ENCODE measurements at places on chromosomes 7 and 10. TPM values are rescaled to one million over a fixed set of nuclear protein-coding genes. Genes with fewer than 3 reads are reported as not detected.

DNA sequence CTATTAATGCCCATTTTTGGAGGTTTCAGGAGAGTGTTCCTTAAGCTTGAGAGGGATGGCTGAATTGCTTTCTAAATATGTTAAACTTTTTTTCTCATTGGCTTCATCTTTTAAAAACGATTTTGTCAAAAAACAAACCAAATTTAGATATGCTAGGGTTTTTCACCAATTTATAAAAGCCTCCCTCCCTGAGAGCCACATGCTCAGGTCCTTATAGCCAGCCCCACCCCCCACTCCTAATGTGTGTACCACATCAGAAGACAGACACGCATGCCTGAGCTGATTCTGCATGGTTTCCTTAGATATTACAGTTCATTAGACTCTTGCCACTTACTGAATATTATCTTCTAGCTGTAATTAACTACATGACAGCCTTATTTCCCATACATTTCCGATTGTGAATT is 2.0 kb downstream of the CUL1 start:
- DNase-seq = peak; percentile 41

- no peak for DNase-seq
These were observed 15.1 kb downstream of the RNF216 start for GRCh38 chr7:5766321-5766761.

DNA sequence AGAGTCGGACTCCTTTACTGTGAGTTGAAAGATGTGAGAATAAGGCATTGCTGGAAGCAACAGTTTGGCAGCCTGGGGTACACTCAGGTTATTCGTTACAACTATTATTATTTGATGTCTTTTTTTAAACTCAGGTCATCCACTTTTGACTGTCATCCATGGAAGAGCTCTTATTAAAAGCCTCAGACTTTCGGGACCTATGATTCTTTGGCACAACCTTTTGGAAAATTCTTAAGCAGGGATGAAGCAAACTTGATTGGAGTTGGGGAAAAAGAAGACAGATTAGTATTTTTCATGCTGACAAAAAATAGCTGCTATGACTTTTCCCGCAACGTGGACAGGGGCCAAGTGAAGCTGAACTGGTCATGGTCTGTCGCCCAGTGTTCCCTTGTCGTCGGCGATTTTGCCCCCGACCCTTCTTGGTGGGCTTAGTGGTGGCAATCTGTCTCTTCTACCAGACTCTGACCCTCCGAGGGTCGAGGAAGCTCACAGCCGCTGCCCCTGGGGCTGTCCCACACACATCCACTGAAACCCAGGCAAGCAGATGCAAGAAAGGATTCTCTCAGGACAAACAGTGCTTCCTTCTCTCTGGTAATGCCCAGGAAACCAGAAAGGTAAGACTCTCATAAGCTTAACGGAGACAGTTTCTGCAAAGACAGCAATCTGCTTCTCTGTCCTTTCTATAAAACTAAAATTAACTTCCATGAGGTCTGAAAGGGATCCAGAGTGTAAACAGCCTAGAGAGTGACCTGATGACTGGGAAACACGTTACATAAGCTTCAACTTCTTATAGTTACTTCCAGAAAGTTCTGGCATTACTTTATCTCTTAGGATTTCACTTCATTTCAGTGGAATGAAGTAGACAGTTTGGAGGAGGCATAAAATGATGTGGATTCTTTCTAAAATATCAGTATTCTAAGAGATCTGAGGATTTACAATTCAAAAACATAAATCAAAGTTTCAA is 1.0 kb downstream of the CPED1 start:
- DNase-seq = no peak

Gene LRRC18
- 2.1 TPM for polyA plus RNA-seq

Gene FOXI2
- not detected for polyA plus RNA-seq

DNA sequence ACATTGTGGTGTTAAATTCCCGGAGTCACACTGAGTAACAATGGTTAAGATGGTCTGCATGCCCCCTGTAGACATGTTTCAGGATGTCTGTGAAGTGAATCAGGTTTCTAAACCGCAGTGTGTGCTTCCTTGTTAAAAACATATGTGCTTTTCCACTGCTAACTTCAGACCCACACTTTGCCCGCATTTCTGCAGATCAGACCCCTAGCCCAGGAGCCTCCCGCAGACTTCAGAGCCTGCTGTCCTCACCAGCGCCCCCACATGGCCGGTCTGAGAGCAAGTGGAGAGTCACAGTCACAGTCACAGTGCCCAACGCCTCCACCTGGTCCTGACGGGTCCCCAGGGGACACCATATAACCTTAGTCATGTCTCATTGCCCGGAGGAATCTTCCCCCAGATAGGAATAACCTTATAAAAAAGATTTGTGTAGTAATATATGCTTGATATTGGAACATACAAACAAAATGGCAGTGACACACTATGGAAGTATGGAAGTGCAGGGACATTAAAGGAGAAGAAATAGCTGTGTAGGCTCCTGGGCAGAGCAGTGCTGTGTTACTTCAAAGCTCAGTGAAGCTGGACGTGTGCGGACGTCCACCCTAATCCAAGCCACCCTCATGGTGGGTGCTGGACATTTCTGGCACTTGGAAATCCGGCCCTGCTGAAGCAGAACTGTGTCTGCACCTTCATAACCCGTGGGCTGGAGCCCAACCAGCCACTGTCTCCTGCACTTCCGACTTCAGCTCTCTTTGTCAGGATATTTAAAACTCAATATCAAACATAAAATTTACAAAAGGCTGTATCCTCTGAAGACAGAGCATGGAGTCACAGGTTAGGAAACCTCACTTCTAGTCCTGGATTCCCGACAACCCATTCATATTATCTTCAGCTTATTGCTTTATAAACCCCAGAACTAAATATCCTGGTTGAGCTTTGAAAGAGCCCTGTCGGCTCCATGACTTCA is 29.0 kb downstream of the GSTO2 start:
- no peak for DNase-seq

Gene ZNF12
- polyA plus RNA-seq = 37.8 TPM

DNA sequence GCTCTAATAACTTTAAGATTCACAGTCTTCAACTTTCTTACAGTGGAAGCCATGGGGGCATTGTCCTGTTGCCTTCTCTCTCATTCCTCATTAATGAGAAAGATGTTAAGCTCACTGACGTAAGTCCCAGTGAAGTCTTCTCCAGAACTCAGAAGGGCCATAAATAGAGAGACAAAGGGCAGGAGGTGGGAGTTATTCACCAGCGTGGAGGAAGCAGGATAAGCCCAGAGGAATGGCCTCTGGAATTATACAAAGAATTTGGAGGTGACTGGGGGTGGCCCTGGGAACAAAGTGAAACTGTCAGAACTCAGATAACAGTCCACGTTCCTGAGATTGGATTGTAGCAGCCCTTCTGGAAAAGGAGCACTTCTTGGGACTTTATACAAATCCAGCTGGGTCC is 52.4 kb downstream of the SORBS1 start:
- no peak for DNase-seq

GRCh38 chr10:30562787-30563186 is 66.8 kb downstream of the LYZL2 start:
- DNase-seq = no peak

DNA sequence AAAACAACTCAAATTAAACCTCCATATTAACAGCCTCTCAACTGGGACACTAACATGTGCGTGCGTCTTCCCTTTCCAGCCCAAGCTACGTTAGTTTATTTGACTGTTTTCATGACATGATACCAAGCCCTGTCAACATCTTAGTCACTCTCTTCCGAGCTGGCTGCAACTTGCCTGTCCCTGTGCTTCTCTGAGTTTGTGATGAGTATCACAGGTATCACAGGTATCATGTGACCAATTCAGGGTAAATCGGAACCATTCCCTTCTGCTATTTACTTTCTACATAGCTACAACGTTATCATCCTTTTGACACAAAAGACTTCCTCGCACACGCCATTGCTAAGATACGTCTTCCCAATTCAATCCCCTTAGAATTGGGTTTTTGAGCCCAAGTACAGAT is 70.2 kb downstream of the CAV1 start:
- no peak for DNase-seq

DNA sequence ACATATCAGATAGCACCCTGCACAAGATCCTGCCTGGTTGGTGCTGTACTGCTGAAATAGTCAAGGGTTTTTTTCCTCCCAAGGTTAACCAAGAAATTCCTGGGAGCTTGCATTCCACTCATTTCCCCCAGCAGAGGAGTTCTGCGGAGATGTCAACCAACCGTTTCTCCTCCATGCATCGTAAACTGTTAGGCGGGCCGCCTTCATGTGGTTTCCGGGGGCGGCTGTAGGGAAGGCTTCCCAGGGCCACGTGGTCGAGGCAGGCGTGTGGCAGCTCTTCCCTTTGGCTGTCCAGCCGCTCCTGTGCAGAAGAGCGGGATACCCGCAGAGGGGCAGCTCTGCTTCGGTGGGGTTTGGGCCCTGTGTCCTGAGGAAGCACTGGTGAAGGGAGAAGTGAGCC is 113.7 kb downstream of the RGS10 start:
- DNase-seq = peak; percentile 48

Gene GRM8
- polyA plus RNA-seq = 0.45 TPM

Gene PRSS37
- 0.34 TPM for polyA plus RNA-seq

Gene PLAU
- 1.6 TPM for polyA plus RNA-seq

DNA sequence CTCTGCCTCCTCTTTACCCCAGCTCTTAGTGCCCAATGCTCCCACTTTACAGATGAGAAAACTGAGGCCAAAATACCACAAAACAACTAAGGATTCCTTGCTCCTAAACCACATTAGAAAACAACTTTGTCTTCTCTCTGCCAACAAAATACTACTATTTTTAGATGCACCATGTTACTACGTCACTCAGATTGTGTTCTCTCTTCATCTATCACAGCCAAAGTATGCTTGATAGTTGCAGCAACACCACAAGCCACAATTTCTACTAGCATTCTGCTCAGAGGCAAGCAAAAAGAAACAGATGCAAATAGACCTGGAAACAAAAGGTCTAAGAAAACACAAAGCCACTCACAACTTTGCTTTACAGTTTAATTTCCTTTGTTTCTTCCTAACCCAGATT is 3.3 kb upstream of the PDE1C start:
- no peak for DNase-seq

DNA sequence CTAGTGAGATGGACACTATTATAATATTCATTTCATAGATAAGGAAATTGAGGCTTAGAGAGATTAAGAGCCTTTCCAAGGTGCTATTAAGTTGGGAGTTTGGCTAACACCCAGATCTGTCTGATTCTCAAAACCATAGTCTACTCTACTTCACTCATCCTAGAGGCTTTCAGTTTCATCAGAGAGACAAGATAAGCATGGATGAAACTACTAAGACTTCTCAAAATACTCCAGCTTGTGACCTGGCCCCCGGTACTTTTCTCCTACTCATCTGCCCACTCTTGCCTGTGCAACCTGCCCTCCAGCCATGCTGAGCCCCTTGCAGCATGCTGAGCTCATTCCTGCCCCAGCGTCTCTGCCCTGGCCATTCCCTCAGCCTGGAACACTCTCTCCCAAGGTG is 12.2 kb upstream of the SLC35B4 start:
- DNase-seq = no peak

DNA sequence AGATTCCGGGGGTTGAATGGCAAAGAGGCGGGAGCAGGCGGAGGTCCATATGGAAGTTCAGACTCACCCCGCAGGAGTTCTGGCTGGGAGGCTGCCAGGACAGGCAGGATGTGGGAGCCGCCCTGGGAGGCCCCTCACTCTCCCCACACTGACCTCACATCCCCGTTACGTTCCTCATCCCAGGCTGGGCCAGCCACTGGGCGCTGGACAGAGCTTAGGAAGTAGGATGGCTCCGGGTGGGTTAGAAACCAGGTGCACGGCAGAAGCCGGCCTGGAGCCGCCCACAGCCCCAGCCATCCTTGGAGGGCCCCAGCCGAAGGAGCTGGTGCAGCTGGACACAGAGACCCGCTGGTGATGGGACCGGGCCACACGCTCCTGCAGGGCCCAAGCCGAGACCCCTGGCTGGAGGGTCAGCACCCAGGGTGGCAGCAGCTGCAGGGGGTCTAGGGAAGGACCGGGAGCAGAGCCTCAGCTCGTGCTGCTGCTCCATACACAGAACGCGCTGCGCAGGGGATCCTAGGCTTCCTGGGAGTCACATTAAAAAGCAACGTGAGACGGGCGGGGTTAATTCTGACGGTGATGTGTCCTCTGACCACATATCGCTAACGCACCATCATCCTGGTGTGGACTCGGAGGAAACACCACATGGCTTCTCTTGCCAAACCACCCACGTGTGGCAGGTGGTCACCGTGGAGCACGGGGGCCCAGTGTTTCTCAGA is 98.6 kb upstream of the DIP2C start:
- DNase-seq = no peak

GRCh38 chr10:95177429-95177828 is 16.6 kb upstream of the ACSM6 start:
- no peak for DNase-seq

Gene PHYHIPL
- 0.50 TPM for polyA plus RNA-seq

- DNase-seq = no peak
These were observed 433.0 kb downstream of the PAXIP1 start for GRCh38 chr7:154569916-154570315.

- peak; percentile 80 for DNase-seq
These were observed 201.3 kb downstream of the JCAD start for GRCh38 chr10:29857843-29858701.

Gene SSMEM1
- 0.18 TPM for polyA plus RNA-seq

DNA sequence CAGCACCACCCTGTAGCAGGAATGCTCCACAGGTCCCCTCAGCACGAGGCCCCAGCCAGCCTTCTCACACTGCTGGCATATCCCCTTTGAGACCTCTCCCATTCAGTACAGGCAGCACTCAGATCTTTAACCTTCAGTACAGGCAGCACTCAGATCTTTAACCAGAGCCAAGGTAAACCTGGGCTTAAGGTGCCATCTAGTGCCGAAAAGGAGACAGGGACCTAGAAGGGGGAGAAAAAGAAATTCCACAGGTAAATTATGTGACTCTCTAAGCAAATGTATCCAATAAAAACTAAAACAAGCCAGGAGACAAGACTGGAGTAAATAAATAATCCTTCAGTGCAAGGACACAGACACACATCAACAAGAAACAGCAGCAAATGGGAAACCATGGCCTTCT is 358.6 kb downstream of the PTPRN2 start:
- no peak for DNase-seq

GRCh38 chr10:118986815-118987790 is 42.4 kb upstream of the NANOS1 start:
- DNase-seq = no peak

Gene PVRIG
- 6.8 TPM for polyA plus RNA-seq

GRCh38 chr7:98514211-98515031 is 102.7 kb upstream of the NPTX2 start:
- DNase-seq = no peak

Gene CDC14C
- not detected for polyA plus RNA-seq

GRCh38 chr7:150877536-150877935 is 25.2 kb downstream of the AOC1 start:
- DNase-seq = no peak
